ENCODE measurements at places on chromosomes 6 and 20. TPM values are rescaled to one million over a fixed set of nuclear protein-coding genes. Genes with fewer than 3 reads are reported as not detected.

The BTNL2 gene
- 0.18 TPM for polyA plus RNA-seq

DNA sequence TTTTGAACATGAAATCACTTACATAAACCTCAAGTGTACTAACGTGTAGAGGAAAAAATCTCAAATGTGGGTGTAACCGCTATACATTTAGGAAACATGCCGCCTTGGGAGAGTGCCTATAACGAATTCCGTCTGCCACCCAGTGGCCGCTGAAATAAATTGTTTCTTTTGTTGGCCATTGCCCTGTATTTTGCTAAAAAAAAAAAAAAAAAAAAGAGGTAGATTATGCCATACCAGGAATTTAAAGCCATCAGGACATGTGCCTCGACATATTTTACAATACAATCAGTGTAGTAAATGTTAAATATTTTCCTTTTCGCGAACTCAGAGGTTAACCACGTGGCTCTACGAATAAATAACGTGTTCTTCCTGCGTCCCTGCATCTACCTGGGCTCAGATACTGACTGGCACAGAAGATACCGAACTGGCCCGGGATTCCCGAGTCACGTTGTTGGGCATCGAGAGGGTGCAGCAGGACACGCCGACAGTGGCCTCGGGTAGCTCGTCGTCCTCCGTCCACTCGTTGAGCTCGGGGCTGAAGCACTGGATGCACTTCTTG is 14.3 kb downstream of the KLHL31 start:
- peak; percentile 44 for DNase-seq

DNA sequence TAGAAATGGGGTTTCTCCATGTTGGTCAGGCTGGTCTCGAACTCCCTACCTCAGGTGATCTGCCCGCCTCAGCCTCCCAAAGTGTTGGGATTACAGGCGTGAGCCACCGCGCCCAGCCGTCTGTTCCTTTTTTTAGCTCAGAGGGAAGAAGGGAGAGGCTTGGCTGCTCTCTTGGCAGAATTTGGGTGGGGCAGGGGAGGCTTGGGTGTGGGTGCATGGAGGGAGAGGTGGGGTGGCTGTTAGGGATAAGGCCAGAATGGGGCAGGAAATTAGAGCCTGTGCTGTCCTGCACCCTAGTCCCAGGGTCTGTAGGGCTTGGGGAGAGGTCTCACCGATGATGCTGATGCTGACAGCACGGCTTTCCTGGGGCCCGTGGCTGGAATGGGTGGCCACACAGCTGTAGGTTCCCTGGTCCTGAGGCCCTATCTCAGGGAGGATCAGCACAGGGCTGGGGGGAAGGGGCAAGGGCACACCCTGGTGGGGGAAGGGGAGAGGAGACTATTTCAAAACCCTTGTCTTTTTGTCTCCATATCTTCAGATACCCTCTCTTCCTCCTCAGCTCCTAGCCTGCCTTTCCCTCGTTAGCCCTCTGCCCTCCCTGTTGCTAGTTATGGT is 2.0 kb downstream of the AGER start:
- no peak for DNase-seq

DNA sequence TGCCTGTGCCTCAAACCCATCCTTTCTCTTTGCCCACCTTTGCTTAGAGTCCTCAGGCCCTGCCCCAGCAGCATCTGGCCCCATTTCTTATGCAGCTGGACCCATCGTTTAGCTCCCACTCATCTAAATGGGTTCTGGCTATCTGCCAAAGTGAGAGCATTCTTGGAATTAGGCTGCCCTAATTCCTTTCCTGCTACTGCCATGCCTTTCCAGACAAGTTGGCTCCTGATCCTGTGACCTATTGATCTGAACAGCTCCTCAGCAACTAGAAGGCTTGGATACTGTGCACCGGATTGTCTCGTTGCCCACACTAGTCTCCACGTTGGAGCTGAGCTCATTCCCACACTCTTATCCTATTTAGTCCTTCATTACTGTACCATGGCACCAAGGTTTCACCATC is 22.9 kb downstream of the DZANK1 start:
- no peak for DNase-seq

DNA sequence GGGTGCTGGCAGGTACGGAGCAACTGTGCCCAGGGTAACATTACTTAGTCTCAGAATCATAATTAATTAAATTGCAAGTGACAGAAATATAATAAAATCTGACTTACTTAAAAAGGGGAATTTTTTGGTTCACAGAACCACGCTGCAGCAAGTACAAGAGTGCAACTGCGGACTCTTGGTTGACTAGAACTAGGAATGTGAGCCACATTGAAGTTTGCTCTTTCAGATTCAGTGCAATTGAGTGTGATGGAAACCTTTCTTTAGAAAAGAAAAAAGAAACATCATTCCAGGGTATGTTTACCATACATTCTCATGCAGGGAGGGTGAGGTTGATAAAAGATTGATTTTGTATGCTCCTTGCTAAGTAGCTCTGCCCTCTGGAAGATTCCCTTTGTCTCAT is 45.0 kb upstream of the GGTLC1 start:
- no peak for DNase-seq

DNA sequence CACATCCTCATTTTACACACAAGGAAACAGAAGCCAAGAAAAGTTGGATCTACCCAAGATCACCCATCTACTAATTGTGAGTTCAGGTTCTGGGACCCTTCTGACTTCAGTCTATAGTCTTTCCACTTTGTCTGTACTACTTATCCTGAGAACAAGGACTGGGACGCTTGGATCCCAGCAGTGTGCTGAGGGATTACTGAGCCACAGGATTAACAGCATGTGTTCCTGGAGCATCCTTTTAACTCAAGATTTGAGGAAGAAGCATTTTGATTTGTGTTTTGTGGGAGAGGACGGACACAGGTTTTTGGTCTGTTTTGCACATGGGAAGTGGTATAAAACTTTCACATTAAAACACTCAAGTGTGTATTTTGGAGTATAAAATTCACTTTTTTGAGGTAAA is 4.4 kb downstream of the ENPP4 start:
- DNase-seq = no peak

DNA sequence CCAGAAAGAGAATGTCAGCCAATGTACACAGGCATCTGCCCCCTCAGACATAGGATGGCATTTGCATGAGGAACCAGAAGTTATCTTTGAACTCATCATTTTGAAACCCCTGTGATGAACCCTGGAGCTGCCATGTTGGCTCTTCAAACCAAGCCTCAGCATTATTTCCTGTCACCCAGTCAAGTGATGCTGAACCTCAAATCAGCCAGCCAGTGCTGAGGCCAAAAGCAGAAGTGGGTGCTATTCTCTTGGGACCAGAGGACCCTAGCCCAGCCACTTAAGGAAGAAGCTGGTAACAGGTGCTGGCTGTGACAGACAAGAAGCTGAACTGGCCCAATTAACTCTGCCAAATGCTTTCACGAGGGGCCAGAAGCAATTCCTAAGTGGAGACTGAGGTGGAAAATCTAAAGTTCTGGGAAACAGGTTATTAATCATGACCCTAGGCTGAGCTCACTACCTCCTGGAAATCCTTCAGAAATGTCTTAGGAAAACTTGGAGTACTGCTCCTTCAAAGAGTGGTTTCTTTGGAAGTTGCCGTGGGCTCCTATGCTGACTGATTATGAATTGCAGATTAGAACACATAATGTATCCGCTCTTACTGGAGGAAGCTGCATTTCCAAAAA is 4.0 kb downstream of the PKIG start:
- no peak for DNase-seq

GRCh38 chr6:37272834-37273566 is 15.1 kb upstream of the TMEM217 start:
- DNase-seq = no peak
